Stimulated activated CD4-positive, alpha-beta T cell treated with anti-CD3 and anti-CD28 coated beads, Interleukin-12 subunit alpha, Interleukin-12 subunit beta, amount 100 ng/mL, for 4 hours (primary cell): ENCODE measurements at places on chromosomes 3 and 15.

DNA sequence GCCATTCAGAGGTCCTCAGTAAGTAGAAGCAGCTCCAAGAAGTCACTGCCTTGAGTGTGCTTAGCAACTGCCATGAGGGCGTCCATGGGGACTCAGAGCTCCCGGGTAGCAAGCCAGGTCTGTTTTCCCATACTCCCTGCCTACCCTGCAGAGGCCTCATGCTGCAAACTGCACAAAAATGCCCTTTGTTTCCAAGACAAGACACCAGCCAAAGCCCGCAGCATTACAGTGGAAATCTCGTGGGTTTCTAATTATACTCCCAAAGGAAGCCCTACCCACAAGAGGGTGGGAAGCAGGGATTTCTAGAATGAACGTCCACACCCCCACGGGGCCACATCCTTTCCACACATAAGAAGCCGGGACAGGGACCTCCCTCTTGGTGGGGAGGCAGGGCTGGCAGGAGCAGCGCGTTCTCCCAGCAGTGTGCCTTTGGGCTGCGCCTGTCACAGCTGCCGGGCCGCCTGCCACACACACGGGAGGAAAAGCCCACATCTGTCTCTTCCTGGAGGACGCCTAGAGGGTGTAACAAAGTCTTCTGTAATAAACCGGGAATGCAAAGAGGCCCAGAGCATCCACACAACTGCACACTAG, 31.1 kb downstream of the FAM174B start:
- DNase-seq: no peak

- no peak for DNase-seq
These were observed 488.5 kb downstream of the SHQ1 start for GRCh38 chr3:72359743-72360142.

DNA sequence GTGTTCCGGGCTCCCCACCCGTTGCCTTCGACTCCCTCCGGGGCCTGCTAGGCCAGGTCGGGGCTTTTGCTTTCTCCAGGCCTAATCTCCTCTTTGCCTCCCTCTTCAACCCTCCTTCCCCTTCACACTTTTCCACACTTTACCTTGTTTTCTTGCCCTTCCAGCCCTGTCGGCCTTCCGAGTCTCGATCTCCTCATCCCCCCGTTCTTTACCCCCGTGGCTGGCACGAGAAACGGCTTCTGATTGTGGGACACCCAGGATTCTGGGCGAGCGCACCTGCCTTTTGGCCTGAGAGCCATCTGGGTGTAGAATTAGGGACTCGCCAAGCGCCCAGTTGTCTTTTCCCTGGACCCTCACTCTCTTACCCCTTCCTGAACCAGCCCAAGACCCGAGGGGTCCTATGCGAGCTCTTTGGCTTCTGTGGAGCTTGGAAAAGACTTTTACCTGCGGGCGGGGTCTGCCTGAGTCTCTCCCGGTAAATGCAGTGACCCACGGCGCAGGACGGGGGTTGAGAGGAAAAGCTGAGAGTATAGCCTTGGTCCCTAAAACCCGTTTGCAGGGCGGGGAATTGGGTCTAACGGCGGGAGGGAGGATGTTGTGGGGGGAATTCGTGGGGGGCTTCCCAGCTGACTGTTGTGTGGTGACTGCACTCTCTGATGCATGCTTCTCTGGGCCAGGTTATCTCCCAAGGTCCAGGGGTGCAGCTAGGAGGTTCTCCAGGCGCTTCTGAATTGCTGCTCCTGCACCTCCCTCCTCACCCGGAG, 5.5 kb upstream of the ONECUT1 start:
- DNase-seq: no peak

DNA sequence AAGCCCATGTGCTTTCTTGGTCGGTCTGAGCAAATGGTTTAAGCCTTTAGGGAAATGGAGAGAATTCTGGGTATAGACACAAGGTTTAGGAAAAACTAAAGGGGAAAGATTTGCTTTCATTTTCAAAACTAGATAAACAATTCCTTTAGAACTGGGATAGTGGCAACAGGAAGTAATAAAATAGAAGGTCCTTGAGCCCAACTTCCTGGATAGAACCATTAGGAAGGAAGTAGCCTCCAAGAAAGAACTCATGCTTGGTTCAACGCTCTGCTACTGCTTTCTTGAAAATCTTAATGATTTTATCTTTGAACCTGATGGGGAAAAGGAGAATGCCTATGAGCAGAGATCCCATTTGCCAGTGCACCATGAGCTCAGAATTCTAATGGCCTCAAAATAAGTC, 147.0 kb upstream of the THRB start:
- DNase-seq: no peak

DNA sequence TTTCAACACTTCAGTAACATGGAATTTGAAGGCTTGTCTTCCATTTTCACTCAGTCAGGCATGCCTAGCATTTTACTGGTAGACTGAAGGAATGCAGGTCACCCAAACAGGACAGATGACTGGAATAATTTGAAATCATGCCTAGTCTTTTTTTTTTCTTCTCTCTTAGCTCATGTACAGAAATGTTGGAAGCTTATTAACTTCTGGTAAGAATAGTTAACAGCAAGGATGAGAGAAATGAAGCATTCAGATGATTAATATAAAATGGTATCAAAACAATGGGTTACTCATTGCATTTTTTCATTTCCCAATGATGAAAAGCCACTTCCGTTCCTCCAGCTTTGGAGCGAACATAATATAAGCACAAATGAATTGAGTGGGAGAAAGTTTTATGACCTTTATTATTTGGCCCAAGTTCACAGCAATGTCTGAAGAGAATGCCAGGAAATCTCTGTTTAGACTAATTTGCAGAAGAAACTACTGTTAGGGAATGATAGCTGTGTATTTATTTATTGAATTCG, 431.6 kb upstream of the RASGRP1 start:
- no peak for DNase-seq
